Caki2 (cell line): ENCODE measurements at places on chromosomes 1 and 21.

- DNase-seq = no peak
Measured at GRCh38 chr21:35081861-35082260, 32.8 kb upstream of the RUNX1 start.

DNA sequence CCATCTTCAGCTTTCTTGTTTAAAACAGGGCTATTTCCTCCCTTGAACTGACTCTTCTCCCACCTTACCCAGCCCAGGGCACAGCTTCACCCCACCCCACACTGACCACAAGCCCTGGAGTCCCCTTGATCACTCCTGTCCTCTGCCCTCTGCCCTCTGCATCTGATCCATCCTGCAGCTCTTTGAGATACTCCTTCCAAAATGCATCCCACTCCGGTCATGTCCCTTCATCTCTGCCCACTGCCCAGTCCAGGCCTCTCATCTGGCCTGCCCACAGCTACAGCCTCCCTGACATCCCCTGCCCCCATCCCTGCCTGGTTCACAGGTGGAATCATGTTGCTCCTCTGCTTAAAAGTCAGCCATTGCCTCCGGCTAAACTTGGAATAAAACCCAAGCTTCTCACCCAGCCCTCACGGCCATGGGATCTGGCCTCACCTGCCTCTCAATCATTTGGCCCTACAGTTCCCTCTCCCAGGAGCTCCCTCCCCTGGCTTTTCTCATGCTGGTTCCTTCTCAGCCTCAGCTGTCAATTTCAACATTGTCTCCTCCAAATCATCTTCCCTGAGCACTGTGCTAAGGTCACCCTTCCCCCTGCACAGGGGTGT is 202.0 kb downstream of the MATN1 start:
- no peak for DNase-seq

GRCh38 chr1:17741052-17741451 is 14.1 kb upstream of the ACTL8 start:
- DNase-seq = no peak

DNA sequence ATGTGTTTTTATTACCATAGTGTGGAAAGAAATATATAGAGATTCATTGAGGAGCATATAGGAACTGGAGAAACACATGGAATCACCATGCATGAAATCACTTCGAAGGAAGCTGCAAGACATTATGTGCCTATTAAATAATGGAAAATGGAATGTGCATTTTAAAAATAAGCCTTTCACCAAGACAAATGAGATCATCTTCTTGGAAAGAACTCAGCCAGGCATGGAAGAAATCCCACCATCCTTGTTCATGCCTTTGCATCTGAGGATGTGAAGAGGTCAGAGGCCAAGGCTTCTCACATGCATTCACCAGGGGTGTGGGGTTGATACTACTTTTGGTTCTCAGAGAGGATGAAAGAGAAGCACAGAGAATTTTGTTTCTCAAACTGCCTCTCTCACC is 50.0 kb downstream of the C1orf198 start:
- DNase-seq = no peak

DNA sequence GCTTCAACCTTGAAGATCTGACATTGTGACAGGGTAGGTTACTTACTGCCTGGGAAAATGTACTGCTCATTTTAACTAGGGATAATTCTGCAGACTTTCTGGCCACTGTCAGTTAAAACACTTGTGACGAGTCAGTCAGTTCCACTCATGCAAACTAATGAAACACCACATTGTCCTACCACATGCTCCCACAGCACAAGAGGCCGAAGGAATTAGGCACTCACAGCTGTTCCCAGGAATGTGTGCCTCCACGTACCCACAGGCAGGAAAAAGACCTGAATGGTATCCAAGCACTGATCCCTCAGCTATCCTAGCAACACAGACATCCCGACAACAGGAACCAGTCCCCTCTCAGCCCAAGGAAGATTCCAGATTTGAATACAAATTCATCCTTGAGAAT is 12.3 kb downstream of the BCAR3 start:
- DNase-seq = no peak

- DNase-seq = no peak
Measured at GRCh38 chr1:62423580-62424242, 13.1 kb upstream of the USP1 start.

- no peak for DNase-seq
Measured at GRCh38 chr1:29944253-29944905, 708.1 kb downstream of the PTPRU start.

DNA sequence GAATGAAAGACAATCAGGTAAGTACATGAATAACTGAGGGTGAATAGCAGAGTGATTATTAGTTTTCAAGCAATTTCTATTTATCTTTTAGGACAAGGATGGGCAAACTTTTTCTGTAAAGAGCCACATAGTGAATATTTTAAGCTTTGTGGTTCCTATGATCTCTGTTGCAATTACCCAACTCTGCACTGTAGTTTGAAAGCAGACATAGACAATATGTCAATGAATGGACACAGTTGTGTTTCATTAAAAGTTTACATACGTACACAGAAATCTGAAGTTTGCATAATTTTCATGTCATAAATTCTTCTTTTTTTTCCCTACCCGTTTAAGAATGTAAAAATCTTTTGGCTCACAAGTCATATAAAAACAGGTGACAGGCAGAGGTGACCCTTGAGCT is 71.4 kb downstream of the ZNF281 start:
- no peak for DNase-seq

DNA sequence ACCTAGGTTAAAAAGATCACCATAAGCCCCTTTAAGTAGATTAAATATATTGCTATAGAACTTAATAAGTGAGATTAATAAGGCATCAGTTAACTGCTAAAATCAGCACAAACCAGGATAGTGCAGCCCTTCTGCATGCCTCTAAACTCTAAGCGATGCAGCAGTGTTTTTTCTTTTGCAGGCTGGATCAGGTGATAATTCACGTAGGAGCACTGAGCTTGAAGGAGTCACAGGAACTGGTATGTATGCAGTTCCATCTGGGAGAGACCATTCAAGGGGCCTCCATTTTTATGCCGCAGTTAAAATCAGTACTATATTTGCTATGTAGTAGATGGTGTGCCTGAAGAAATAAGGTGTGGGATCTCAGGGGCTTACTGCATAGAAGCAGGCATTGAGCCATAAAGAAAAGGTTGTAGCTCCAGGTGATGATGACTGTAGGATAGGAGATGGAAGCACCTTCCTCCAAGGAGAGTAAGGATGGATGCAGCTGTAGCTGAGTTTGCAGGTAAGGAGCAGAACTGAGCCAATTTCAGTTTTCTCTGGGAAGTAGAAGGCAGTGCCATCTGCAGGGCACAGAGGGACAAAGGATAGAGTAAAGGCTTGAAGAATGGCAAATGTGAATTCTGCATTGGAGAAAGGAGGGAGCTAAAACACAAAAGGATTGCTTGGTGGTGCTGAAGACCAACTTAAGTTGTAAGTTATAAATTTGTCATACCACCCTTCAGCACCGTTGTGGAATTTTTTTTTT is 22.6 kb downstream of the NPL start:
- DNase-seq = no peak

DNA sequence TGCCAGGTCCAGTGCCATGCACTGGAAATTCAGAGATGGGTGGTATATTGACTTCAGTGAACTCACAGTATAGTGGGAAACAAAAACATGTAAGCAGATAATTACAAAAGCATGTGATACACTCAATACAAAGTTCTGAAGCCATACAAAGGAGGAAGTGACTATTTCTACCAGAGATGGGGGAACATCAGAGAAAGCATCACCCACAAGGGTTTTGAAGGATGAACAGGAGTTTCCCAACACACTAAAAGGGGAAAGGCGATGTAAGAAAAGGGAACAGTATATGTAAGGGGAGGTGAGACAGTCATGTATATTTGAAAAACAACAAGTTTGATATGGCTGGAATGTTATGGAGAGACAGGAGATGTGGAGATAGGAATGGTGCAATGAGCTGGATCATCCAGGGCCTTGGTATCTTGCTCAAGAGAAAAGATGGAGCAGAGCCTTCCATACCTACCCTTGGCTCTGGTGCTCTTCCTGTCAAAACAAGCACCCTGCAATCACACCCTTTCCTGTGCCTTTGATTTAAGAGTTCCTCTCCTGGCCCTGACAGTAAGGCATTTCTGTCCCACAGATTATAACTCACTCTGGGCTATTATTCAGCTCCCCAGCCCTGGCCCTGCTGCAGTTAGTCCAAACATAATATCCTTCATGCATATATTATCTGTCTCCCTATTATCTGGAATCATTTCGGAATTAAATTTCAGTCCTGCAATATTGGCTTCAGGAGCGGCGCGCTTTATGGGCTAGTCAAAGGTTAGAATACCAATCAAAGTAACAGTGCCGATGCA is 60.5 kb downstream of the DMAP1 start:
- DNase-seq = no peak

DNA sequence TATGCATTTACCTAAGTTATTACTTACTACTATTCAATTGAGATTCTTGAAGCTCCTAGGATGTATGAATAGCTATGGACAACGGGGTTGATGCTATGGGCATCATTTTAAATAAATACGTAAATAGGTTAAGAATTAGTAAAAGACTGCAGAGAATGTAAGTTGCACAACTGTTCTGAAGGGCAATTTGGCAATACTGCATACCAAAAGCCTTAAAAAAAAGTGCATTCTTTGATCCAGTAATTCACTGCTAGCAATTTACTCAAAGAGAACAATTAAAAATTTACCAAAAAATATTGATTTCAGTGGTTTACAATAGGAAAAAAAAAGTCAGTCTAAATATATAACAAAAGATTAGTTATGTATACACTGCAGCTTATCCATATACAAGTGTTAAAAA is 3.5 kb downstream of the ARPC5 start:
- DNase-seq = no peak

DNA sequence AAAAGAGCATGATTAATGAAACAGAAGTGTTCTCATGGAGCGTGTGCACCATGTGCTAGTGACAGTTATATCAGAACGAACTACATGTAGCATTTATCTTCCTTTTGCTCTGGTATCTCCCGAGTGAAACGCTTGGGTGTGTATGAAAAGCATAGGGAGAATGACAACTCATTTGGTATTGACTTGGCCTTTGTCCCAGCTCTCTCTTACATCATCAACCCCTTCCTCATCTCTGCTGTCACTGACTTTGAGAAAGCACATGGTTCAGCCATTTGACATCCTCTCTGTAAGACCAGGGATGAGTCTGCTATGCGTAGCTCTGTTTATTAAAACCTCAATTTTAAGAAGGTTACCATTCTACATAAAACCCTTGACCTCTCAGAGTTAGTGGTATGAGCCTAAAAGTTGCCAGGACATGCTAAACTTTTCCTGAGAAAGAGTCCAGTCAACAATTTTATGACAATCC is 201.0 kb downstream of the NRIP1 start:
- no peak for DNase-seq

DNA sequence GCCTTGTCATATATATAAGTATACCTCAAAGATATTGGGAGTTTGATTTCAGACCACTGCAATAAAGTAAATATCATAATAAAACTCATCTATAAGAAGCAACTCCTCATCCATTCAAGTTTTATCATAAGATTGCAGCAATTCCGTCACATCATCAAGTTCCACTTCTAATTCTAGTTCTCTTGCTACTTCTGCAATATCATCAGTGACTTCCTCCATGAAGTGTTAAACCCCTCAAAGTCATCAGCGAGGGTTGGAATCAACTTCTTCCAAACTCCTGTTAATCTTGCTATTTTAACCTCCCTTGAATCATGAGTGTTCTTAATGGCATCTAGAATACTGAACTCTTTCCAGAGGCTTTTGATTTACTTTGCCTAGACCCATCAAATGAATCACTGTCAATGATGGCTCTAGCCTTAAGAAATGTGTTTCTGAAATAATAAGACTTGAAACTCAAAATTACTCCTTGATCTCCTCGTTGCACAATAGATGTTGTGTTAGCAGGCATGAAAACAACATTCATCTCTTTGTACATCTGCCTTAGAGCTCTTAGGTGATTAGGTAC is 88.3 kb downstream of the RPE65 start:
- no peak for DNase-seq
